ENCODE measurements at places on chromosomes 7 and 10. TPM values are rescaled to one million over a fixed set of nuclear protein-coding genes. Genes with fewer than 3 reads are reported as not detected.

The MYO3A gene
- not detected for total RNA-seq

The CAV1 gene
- total RNA-seq = 1,079 TPM

The SPDYE16 gene
- not detected for total RNA-seq

GRCh38 chr10:43055991-43056567 is 20.8 kb upstream of the RET start:
- peak; percentile 9 for DNase-seq

- peak; percentile 79 for DNase-seq
These were observed 297.1 kb upstream of the NFE2L3 start for GRCh38 chr7:25854608-25855497.

DNA sequence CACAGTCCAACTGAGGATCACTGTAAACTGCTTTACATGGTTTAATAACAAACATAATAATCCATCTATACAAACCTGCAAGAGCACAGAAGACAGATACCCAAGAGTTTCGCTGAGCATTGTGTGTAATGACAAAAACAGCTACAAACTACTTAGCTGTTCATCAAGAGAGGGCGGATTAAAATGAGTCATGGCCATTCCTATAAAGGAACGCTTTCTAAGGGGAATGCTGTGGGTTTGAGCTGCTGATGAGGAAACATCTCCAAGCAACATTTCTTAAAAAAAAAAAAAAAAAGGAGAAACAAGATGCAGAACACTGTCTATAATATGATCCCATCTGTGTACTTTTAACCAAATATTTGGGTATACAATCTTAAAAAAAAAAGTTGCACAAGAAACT is 33.8 kb downstream of the VOPP1 start:
- DNase-seq = no peak

GRCh38 chr10:76950354-76950753 is 687.3 kb downstream of the KCNMA1 start:
- DNase-seq = no peak

DNA sequence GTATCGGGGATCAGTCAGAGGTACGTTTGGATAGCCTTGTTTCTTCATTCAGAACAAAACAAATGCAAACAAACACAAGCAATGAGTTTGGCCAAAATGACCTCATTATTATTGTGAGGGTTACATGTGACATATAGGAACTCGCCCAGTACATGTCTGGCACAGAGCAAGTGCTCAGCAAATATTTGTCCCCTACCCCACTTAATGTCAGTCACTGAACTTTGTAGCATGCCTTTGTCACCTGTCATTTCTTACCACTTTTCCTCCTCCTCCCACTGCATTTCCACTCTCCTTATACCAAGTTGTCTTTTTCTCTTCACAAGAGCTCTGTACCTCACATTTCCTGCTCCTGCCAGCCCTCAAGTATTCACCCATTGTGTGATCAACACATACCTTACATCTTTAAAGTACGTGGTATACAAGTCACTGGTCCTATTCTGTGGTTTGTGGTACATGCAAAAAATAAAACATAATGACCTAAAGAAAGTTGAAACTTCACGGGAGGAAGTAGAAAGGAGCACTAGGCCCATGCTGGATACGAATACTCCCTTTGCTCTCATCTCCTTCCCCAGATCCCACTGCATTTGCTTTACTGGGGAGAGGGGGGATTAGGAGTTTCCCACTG is 236.0 kb downstream of the INHBA start:
- DNase-seq = no peak

DNA sequence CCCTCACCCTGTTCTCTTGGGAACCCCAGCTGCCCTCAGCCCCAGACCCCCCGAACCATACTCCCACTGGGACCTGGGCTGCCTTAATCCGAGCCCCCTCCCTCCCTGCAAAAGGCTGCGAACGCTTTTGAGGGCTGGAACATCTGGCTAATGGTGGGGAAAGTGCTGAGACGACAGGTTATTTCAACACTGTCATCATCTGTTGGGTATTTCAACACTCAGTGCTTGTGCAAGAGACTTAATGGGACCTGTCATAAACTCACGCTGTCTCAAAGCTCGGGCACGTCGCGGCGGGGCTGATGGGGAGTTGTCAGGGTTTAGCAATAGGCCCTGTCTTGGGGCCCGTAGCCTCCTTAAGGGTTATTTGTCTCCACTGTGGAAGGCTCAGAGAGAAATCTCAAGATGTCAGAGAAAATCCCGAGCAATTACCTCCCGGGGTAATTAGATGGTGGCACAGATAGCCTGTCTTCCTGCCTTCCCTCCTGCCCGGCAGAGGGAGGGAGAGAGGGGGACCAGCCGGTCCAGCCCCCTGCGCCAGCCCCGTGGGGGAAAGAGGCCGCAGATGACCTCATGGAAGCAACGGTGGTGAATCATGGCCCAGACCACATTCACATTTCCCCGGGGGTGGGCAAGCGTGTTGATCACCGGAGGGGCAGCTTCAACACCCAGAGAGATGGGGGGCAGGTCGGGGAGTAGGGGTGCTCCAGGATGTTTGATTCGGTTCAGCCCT is 88.7 kb upstream of the MYL10 start:
- no peak for DNase-seq

DNA sequence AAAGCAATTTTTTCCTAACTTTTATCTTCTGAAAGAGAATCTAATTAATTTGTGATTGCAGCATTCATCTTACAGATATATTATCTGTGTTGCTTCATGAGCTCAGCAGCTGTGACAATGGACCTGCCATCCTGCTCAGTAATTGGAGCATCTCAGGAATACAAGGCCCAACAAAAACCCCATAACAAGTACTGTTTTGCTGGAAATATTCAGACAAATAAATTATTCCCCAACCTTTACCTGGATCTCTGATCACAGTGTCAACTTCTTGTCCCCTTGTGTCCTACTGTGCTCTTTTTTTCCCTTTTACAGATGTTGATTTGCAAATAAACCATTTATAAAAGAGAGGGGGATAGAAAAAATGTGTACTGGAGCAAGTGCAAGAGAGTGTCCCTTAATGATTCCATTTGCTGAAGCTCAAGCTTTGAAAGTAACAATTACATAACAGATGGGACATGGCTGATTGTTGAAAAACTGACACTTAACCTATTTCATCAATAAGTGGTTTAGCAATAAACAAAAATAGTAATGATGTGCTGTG is 1063.4 kb upstream of the GHITM start:
- DNase-seq = no peak

- no peak for DNase-seq
These were observed 27.8 kb downstream of the ENTPD1 start for GRCh38 chr10:95783741-95784140.

- DNase-seq = no peak
These were observed 27.9 kb downstream of the CD36 start for GRCh38 chr7:80666376-80666775.

DNA sequence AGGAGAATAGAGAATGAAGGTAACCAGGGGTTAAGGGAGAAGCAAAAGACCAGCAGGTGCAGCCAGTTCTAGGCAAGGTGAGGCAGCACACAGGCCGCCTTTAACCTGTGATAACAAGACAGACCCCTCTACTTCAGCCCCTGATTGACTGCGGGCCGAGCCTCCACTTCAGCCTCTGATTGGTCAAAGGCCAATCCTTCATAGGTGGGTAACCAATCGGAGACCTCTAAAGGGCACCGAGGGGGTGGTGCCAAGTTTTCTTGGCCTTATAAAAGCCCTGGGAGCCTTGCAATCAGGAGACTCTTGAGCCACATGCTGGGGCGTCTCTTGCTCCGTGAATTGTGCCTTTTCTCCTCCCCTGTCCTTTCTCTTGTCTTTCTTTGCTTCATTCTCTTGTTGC is 98.8 kb downstream of the ELFN1 start:
- no peak for DNase-seq

GRCh38 chr7:2894118-2894940 is 50.2 kb upstream of the GNA12 start:
- DNase-seq = no peak

DNA sequence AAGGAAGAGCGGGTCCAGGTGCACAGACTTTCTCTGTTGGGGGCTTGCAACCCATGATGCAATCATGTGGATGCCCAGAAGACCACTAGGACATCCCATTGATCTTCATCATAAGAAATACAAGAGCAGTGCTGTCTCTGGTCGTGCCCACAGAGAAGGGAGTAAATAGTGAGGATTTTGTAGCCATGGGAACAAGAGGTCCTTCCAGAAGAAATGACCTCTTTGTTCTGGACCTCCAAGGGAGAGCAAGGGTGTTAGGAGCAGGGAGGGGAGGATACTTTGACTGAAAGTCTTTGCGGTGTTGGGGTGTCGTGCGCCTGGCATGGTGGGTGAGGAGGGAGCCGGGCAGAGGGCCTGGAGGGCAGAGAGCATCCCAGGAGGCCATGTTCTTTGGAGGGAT is 55.0 kb upstream of the EN2 start:
- no peak for DNase-seq

- no peak for DNase-seq
These were observed 50.0 kb downstream of the FIGNL1 start for GRCh38 chr7:50400114-50400513.

GRCh38 chr7:38862666-38863065 is 46.3 kb downstream of the VPS41 start:
- DNase-seq = no peak

Data from lung microvascular endothelial cell (primary cell).